ENCODE measurements at places on chromosomes 16 and 17.

DNA sequence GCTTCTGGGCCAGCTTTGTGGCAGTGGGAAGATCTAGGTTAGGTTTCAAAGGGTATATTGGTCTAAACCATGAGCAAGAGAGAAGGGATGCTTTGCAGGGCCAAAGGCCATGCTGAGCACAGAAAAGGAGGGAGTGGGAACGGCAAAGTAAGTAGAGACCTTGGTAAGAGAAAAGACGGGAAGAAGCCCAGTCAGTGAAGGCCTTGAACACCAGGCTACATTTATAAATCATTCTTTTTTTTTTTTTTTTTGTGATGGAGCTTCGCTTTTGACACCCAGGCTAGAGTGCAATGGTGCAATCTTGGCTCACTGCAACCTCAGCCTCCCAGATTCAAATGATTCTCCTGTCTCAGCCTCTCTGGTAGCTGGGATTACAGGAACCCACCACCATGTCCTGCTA is 18.1 kb downstream of the TOM1L2 start:
- no peak for DNase-seq

DNA sequence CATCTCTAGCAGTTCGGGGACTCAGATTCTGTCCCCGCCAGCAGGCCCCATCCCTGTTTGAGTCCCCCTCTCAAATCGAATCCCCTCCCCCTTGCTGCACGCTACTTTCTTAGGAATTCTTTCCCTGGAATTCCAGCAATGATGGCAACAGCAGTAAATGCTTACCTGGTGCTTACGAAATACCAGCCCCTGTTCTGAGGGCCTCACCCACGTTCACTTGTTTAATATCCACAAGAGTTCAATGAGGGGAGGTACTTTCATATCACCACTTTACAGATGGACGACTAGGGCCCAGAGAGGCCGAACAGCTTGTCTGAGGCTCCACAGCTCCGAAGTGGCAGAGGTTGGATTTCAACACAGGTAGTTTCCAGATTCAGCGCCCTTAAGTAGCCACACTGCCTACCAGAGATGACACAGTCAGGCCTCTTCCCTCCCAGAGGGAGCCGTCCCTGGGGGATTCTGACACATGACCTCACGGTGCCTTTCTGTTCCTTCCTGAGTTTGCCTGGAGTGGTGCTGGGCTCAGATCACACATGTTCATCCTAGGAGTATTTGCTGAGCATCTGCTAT is 120.7 kb upstream of the GSE1 start:
- DNase-seq, result no peak

GRCh38 chr17:15119968-15120367 is 145.2 kb downstream of the PMP22 start:
- DNase-seq, result no peak

DNA sequence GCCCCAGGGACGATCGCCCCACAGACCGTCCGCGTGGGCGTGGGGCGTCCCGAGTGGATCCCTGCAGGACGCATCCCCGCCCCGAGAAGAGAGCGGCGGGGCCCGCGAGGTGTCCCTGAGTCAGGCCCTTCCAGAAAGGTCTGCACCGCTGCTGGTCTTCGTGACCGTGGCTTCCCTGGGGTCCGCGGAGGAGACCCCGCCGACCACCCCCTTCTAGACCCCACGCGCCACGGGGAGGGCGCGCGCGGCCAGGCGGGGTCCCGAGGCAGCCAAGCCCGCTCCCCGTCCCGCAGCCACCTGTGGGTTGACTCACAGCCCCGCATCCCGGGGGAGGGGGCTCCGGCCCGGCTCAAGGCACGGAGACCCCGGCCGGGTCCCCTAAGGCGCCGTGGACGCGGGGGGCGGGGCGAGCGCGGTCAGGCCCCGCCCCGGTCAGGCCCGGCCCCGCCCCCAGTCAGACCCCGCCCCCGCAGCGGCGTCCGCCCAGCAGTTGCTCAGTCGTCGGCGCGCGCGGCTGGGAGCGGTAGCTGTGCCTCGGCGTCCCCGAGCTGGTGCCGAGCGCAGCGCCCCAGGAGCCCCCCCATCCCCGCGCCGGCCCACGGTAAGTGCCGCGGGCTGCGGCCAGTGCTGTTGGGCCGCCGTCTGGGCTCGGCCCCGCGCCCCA is at the start of gene BAIAP3:
BAIAP3 (plus strand) TSS at position 497 of the 664 bp plus-strand sequence. CDS start 4,905 bp downstream, outside the sequence.
- DNase-seq, result no peak

- DNase-seq, result no peak
Measured at GRCh38 chr16:8204096-8204495, 386.2 kb downstream of the TMEM114 start.

DNA sequence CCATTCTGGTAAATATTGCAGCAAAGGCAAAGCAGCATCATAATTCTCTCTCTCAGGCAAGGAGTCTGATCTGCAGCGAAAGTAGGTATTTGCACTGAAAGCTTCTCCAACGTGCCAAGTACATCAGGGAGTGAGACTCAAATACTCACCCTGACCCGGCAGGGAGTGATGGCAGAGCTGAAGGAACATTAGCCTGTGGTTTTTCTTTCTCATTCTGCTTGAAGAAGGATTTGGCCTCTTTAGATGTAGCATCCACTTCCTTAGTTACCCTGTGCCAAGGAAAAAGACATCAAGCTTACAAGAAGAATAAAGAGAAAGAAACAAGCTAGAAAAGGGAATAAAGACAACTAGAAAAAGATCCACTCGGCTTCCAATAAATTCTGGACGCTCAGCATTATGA is 38.4 kb downstream of the CFDP1 start:
- DNase-seq, result no peak

- DNase-seq, result no peak
Measured at GRCh38 chr16:56370185-56370874, 55.0 kb downstream of the AMFR start.

DNA sequence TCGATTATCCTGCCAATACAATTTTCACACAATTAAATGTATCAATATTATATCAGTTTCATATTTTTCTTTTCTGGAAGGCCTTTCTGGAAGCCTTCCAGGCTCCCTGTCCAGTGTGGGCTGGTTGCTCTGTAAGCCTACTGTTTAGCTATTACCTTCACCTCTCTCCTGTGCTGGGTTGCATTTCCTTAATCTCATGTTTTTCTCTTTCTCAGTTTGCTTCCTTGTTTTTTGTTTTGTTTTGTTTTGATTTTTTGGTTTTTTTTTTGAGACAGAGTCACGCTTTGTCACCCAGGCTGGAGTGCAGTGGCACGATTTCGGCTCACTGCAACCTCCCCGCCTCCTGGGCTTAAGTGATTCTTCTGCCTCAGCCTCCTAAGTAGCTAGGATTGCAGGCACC is 6.8 kb downstream of the SEPHS2 start:
- no peak for DNase-seq

DNA sequence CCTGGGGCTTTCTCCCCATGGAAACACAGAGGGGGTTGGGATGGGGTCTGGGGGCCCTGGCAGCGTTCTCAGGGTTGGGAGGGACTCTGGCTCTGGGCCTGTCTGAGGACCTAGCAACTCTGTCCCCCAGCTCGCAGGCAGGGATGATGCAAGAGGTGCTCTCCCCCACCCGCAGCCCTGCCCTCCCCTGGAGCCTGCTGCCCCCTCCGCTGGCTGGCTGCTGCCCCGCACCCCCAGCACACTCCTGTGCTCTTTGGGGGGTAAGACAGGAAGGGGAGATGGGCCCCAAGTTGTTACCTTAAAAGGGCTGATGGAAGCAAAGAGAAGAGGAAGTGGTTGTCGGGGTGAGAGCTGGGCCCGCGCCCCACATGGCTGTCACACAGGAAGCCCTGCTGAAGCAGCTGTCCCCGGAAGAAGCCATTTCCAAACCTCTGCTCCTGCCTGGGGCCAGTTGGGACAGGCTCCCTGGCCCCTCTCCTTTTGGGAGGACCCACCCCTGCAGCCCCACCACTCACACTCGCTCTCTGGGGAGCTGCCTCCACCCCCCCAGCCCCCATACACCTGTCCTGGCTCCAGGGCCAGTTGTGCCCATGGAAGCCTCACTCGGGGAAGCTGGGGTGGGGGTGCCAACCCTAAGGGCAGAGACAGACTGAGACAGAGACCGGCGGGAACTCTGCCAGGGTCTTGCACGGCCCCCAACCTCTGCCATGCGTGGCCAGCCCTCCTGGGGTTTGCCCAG is 2.5 kb downstream of the CORO1A start:
- no peak for DNase-seq

- no peak for DNase-seq
Measured at GRCh38 chr16:85759631-85760419, 8.9 kb upstream of the C16orf74 start.

DNA sequence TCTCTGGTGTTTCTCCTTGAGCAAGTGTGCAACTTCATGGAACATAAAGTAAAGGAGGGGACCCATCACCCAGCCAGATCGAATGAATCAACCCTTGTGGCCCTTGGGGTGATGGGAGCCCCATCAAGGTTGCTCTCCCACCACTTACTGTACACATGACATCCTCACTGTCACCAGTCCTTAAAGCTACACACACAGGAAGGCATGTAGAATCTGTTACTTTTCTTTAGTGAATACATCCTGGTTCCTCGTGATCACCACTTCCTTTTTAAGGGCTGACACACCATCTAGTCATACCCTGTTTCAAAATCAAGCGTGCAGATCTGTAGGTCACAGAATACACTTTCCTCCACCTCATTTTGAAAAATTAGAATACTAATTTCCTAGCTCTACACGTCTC is 22.6 kb upstream of the MPHOSPH6 start:
- DNase-seq, result peak; percentile 62

GRCh38 chr16:59108374-59108773 is 374.3 kb upstream of the GOT2 start:
- no peak for DNase-seq

DNA sequence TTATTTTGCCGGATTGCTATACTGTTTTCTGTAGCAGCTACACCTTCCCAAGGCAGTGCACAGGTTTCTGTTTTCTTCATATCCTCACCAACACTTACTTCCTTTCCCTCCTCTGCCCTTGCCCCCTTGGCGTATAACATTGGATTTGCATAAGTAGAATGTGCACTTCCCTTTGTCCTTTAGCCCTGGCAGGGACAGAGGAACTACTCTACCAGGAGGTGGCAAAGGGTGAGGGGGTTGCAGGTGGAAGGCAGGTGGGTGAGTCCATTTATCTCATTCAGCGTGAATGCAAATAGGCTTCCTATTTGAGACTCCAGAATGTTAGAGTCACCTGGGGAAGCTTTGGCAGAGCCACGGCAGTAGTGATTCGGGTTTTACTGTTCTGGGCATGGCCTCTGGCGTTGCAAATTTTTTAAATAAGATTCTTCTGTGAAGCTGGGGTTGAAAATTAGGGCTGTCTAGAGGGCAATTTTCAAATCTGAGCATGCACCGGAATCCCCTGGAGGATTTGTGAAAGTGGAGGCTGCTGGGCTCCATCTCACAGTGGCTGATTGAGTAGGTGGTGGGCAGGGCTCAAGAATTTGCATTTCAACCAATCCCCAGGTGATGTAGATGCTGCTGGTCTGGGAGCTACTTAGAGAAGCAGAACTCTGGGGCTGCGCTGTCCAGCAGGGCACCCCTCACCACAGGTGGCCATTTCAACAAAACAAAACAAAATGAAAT is 84.7 kb downstream of the PLCG2 start:
- DNase-seq, result no peak

DNA sequence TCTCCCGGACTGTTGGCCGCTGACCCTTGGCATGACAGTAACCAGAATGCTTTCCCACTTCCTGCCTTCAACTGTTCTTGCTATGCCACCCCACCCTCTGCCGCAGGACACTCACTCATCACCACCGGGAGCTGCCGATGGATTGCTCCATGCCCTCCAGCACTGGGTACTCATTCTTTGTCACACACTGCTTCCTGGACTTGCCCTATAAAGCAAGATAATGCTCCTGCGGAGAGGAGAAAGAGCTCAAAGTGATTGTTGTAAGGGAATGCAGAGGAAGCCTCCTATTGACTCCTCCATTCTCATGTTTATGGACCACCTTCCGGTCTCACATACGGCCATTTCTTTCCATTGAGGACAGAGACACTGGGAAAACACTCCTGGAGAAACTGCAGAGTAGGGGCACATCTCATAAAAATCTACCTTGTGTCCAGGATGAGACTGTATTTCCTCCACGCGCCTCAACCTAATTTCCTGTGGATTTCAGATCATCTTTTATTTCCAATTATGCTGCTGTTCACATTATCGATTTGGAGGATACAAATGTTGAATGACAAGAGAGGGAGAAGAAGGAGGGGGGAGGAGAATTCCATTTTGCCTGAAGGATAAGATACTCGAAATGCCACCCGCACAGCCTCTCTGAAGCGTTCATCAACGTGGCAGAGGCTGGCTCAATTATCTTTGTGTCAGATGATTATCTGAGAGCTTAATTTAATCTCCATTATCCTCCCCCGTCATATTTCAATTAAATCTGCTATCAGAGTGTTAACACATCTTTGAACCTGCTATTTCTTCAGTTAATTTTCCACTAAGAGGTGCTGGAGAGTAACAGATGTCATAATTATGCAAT is 486.1 kb upstream of the SALL1 start:
- DNase-seq, result no peak

- DNase-seq, result no peak
Measured at GRCh38 chr17:51391982-51392654, 131.8 kb downstream of the UTP18 start.

- DNase-seq, result no peak
Measured at GRCh38 chr16:63287401-63287800, 1251.2 kb upstream of the CDH8 start.

DNA sequence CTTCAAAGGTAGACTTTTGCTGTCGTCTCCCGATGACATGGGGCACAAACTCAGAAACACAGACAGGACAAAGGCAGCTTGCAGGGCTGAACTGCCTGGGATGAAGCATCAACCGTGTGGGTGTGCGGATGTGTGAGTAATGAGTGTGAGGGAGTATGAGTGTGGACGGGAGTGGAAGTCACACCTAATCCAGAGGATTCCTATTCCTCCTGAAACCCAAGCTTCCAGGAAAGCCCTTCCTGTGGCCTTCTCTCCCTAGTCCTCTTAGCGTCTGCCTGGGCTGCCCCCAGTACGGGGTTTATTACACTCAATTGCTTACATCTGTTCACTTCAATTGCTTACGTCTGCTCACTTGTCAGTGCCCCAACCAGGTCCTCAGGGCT is 2.3 kb upstream of the IL4R start:
- no peak for DNase-seq

DNA sequence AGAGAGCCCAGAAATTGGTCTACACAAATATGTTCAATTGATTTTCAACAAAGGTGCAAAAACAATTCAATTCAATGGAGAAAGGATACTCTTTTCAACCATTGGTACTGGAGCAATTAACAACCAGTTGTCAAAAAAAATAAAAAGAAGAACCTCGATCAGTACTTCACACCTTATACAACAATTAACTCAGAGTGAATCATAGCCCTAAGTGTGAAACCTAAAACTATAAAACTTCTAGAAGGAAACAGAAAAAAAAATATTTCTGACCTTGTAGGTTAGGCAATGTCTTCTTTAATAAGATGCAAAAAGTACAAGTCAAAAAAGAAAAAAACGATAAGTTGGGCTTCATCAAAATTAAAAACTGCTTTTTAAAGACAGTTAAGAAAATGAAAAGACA is 56.1 kb upstream of the CHMP6 start:
- no peak for DNase-seq

DNA sequence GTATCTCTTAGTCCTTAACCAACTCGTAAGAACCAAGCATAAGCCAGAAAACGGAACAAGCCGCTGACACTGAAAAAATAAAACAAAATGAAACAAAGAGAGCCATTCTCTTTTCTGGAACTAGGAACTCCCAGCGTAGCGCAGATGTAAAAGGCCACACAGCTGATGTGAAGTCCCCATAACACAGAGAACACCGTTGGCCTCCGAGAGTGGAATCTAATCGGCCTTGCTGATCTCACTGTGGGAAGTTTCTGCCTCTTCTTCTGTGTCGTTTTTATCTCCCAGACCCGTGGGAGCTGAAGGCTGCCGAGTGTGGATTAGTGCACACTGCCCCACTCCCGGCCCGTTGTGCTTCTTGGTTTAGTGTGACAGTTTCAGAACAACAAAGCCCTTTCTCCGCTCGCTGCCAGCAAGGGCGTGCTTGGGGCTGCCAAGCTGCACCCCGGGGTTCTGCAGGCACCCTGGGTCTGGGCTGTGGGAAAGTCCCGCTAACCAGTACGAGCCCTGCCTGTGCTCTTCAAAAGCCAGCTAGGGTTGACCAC is 21.7 kb downstream of the TTYH2 start:
- no peak for DNase-seq
